Upper lobe of left lung (tissue), 6 donors: ENCODE measurements at places on chromosomes 7 and 10. TPM values are rescaled to one million over a fixed set of nuclear protein-coding genes. Genes with fewer than 3 reads are reported as not detected.

DNA sequence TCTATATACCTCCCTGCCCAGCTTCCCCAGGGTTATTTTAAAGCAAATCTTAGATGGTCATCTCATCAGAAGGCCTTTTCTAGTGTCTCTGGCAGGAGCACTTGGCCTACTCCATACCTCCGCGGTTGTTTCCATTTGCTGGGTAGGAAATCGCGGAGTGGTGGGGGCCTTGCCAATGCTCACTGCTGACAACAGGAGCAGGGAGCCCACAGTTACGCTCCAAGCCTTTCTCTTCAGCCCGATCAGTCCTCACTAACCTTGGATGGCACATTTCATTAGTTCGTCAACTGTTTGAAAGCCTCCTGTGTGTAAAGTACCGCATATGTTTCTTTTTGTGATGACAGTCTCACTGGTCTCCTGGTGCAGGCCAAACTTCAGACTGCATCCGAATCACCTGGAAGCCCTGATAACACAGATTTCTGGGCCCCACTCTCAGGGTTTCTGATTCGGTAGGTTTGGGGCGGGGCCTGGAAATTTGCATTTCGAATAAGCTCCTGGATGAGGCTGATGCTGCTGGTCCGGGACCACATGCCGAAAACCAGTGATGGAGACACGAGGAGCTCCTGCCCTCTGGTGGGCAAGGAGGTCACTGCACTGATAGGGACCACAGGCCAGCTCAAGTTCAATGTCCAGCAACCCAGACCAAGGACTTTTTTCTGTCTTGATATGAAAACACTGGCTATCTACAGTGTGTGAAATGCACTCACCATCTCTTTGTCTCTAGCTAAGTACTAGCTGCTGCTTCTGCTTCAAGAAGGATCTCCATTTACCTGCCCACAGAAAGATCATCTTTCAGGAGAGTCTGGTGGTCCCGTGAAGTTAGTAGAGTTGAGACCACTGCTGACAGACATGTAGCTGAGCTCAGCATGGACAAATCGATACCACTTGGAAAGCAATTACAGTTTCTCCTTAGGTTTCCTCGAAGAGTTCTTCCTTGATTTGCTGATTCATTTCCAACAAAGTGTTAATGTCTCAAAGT lies 14.0 kb downstream of the LRGUK start:
- no peaks in the 10 kb centered on the region for H3K36me3 ChIP-seq
- peaks cover 3% of the 10 kb centered on the region for H3K4me1 ChIP-seq
- no peak for DNase-seq
- no peak overlapping the region for H3K27ac ChIP-seq

GRCh38 chr7:85980740-85981139 lies 663.0 kb upstream of the GRM3 start:
- DNase-seq = no peak
- no peaks in the 10 kb centered on the region for H3K27me3 ChIP-seq
- no peak overlapping the region for H3K4me3 ChIP-seq
- H3K36me3 ChIP-seq = no peaks in the 10 kb centered on the region

DNA sequence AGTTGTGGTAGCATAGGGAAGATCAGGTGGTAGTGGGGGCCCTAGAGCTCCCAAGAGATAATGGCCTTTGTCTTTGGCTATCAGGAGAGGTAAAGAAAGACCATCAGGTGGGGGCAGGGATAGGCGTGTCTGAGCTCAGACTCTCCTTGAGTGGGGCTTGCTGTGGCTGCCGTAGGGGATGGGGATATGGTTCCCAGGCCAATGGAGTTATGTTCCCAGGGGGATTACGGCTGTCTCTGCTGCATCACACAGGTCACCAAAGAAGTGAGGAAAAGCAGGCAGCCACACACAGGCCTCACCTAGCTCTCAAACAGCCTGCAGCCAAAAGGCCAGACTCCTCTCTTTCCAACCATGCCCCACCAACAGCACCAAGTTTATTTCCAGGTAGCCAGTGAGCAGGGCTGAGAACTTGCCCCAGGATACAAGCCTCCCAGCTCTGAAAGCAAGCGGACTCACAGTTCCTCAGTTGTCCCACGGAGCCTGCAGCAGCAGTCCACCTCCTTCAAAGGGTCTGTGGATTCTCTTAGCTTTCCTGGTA lies 37.6 kb upstream of the C1QL3 start:
- no peaks in the 10 kb centered on the region for H3K27me3 ChIP-seq
- H3K36me3 ChIP-seq = no peaks in the 10 kb centered on the region
- no peaks in the 10 kb centered on the region for H3K4me1 ChIP-seq

GRCh38 chr7:128168667-128169210 lies 72.3 kb upstream of the LEP start:
- H3K4me3 ChIP-seq = no peak overlapping the region
- peaks cover 18% of the 10 kb centered on the region for H3K27me3 ChIP-seq
- DNase-seq = no peak
- peaks cover 25% of the 10 kb centered on the region for H3K4me1 ChIP-seq
- no peaks in the 10 kb centered on the region for H3K36me3 ChIP-seq

- no peak overlapping the region for H3K4me3 ChIP-seq
- H3K36me3 ChIP-seq = no peaks in the 10 kb centered on the region
- H3K27ac ChIP-seq = peak overlapping the region; percentile 41
- no peak for DNase-seq
- H3K4me1 ChIP-seq = peaks cover 23% of the 10 kb centered on the region
These were observed 96.8 kb upstream of the AGR3 start for GRCh38 chr7:16978358-16979244.

- no peak for DNase-seq
- H3K4me3 ChIP-seq = no peak overlapping the region
- no peak overlapping the region for H3K27ac ChIP-seq
- H3K27me3 ChIP-seq = no peaks in the 10 kb centered on the region
- no peaks in the 10 kb centered on the region for H3K4me1 ChIP-seq
These were observed 78.9 kb downstream of the ALOX5 start for GRCh38 chr10:45452743-45453452.

DNA sequence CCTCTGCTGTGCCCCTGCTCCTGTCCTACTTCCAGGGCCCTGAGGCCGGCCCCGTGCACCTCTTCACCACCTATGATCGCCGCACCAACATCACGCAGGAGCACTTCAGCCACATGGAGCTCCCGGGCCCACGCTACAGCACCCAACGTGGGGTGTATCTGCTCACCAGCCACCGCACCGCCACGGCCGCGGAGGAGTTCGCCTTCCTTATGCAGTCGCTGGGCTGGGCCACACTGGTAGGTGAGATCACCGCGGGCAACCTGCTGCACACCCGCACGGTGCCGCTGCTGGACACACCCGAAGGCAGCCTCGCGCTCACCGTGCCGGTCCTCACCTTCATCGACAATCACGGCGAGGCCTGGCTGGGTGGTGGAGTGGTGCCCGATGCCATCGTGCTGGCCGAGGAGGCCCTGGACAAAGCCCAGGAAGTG lies 1.8 kb downstream of the RBP3 start:
- no peaks in the 10 kb centered on the region for H3K27me3 ChIP-seq
- H3K36me3 ChIP-seq = no peaks in the 10 kb centered on the region
- peaks cover 4% of the 10 kb centered on the region for H3K4me1 ChIP-seq
- no peak overlapping the region for H3K27ac ChIP-seq
- peak; percentile 81 for DNase-seq
- H3K4me3 ChIP-seq = no peak overlapping the region

DNA sequence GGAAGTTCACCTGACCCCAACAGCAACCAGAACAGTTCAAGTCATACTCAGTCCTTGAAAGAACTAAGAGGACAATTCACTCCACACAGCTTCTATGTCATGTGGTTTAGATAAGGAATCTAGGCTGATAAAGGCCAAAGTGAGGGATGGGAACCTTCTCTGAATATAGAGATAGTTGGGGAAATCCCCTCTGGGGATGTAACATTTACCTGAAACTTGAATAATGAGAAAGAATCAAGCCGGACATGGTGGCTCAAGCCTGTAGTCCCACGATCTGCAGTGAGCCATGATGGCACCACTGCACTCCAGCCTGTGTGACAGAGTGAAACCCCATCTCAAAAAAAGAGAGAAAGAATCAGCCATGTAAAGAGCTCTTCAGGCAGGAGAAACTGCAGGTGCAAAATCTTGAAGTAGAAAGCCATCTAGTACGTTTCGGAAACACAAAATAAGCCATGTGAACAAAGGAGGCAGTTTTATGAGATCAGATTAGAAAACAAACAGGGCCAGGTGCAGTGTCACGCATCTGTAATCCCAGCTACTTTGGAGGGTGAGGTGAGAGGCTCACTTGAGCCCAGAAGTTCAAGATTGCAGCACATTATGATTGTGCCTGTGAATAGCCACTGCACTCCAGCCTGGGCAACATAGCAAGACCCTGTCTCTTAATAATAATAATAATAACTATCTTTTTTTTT lies 4.5 kb upstream of the DNMBP start:
- H3K27ac ChIP-seq = no peak overlapping the region
- no peaks in the 10 kb centered on the region for H3K36me3 ChIP-seq
- no peaks in the 10 kb centered on the region for H3K27me3 ChIP-seq
- H3K4me3 ChIP-seq = no peak overlapping the region

DNA sequence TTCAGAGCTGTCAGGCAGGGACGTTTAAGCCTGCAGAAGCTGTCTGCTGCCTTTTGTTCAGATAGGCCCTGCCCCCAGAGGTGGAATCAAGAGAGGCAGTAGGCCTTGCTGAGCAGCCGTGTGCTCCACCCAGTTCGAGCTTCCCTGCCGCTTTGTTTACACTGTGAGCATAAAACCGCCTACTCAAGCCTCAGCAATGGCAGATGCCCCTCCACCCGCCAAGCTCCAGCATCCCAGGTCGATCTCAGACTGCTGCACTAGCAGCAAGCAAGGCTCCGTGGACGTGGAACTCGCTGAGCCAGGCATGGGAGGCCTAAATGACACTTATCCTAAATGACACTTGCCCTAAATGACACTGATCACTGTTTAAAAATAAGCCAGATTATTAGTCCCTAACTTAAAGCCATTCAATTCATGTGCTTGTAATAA lies 6.8 kb upstream of the ASB15 start:
- no peaks in the 10 kb centered on the region for H3K4me1 ChIP-seq
- H3K36me3 ChIP-seq = no peaks in the 10 kb centered on the region
- no peak overlapping the region for H3K27ac ChIP-seq

DNA sequence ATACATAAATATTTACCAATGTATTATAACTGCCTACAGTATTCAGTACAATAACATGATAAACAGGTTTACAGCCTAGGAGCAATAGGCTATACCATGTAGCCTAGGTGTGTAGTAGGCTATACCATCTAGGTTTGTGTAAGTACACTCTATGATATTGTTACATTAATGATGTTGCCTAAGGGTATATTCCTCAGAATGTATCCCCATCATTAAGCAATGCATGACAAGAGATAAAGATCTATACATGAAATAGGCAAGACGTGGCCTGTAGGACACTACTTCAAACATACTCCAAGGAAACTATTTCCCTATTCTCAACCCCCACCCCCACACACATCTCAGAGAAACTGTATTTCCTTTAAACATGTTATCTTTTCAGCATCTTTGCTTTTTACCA lies 15.3 kb upstream of the ADAM22 start:
- no peak overlapping the region for H3K4me3 ChIP-seq
- no peaks in the 10 kb centered on the region for H3K36me3 ChIP-seq
- no peaks in the 10 kb centered on the region for H3K27me3 ChIP-seq
- H3K4me1 ChIP-seq = no peaks in the 10 kb centered on the region

- H3K4me1 ChIP-seq = peaks cover 19% of the 10 kb centered on the region
- peak overlapping the region; percentile 56 for H3K27ac ChIP-seq
- H3K27me3 ChIP-seq = no peaks in the 10 kb centered on the region
- H3K4me3 ChIP-seq = no peak overlapping the region
These were observed 6.0 kb upstream of the FAM170B start for GRCh38 chr10:49139846-49140195.

DNA sequence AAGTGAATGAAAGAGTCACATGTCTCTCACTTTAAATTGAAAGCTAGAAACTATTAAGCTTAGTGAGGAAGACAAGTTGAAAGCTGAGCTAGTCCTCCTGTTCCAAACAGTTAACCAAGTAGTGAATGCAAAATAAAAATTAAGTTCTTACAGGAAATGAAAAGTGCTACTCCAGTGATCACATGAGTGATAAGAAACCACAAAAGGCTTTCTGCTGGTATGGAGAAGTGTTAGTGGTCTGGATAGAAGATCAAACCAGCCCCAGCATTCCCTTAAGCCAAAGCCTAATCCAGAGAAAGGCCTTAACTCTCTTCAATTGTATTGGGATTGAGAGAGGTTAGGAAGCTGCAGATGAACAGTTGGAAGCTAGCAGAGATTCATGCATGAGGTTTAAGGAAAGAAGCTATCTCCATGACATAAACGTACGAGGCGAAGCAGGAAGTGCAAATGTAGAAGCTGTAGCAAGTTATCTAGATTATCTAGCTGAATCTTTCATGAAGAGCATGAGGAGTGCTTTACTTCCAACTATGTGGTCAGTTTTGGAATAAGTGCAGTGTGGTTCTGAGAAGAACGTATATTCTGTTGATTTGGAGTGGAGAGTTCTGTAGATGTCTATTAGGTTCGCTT lies 261.6 kb downstream of the MDFIC start:
- no peak overlapping the region for H3K4me3 ChIP-seq
- H3K27me3 ChIP-seq = no peaks in the 10 kb centered on the region
- H3K36me3 ChIP-seq = no peaks in the 10 kb centered on the region
- H3K4me1 ChIP-seq = peaks cover 6% of the 10 kb centered on the region
- H3K27ac ChIP-seq = no peak overlapping the region

DNA sequence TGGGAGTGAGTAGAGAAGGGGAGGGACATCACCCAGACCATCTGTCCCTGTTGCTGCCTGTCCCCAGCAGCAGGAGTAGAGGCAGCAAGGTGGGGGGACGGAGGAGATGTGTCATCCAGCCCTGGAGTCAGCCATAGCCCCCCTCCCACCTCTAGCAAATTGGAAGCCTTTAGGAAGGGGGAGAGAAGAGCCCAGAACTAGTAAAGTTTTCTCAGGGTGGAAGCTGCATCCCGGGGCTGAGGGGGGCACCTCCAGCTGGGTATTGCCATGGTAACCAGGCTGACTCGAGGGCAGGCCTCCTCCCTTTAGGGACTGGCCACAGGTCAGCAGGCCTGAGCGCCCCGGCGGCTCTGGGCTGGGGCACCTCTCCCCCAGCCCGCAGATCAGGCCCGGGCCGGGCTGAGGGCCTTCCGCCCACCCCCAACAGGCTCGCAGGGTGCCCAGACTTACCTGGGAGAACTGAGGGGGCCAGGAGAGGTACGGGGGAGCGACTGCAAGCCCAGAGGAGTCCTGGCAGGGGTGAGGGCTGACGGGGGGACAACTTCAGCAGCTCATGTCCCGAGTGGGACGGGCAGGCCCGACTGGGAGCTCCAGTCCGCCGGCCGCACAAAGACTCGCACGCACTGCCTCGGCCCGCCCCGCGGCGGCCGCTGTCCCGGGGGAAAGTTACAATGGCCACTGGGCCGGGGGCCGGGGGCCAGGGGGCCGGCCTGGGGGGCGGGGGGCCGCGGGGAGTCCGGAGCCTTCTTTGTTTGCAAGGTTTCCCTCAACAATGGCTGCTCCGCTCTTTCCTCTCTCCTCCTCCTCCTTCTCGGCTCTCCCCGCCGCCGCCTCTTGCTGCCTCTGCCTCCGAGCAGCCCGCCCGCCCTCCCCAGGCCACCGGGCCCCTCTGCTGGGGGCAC lies 6.0 kb downstream of the LDB1 start:
- peaks cover 62% of the 10 kb centered on the region for H3K4me1 ChIP-seq
- H3K36me3 ChIP-seq = peaks cover 23% of the 10 kb centered on the region
- H3K27ac ChIP-seq = peak overlapping the region; percentile 99

The PNLIP gene
- total RNA-seq = 1.7 TPM

The RELN gene
- not detected for total RNA-seq

The SLC35G1 gene
- total RNA-seq = 3.4 TPM

The TFEC gene
- total RNA-seq = 15.4 TPM

The MRPL43 gene
- total RNA-seq = 63.1 TPM

The LIPF gene
- total RNA-seq = not detected

The ACHE gene
- total RNA-seq = 2.5 TPM

The VSTM4 gene
- total RNA-seq = 13.9 TPM

The JAKMIP3 gene
- total RNA-seq = not detected
